ENCODE measurements at places on chromosomes 4 and X.

DNA sequence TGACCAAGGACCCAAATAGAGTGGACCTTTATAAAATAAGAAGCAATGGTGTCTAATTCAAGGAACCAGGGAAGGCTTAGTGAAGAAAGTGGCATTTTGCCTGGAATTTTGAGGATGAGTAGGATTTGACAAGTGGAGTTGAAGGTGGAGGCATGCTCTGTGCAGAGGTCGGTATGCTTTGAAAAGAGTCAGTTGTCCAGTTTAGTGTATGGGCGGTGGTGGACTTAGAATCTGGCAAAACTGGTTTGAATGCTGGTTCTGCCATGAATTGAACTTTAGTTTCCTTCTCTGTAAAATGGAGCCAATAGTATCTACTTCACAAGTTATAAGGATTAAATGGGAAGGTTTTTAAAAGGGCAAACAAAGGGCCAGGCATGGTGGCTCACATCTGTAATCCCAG lies 29.7 kb downstream of the SEPTIN11 start:
- DNase-seq = no peak

DNA sequence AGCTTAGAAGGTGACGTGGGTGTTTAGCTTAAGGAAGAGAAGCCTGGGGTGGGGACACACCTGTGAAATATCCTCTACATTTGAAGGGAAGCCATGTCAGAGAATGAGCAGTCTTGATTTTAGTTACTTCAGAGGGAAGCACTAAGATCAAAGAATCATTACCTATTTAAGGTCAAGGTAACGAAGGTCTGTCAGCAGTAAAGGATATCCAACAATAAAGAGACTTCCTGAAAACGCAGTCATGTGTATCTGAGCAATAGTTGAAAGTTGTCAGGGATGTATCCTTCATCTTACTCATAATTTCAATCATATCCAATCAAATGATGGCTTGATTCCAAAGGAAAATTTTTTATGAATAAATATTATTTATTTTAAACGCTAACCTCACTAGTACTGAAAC lies 33.5 kb downstream of the IGFBP7 start:
- no peak for DNase-seq

DNA sequence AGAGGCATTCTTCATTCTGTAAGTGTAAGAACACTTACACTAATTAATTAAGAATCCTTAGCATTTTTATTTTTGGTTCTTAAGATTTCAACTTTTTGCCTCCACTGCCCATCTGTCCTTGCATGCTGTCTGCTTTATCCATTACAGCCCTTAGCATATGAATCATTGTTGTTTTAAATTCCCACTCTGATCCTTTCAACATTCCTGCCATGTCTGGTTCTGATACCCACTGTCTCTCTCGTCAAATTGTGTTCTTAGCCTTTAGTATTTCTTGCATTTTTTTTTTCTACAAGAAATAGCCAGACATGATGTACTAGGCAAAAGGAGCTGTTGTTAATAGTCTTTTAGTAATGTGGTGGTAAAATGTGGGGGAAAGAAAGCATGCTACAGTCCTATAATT lies 1360.0 kb downstream of the TECRL start:
- DNase-seq = no peak

DNA sequence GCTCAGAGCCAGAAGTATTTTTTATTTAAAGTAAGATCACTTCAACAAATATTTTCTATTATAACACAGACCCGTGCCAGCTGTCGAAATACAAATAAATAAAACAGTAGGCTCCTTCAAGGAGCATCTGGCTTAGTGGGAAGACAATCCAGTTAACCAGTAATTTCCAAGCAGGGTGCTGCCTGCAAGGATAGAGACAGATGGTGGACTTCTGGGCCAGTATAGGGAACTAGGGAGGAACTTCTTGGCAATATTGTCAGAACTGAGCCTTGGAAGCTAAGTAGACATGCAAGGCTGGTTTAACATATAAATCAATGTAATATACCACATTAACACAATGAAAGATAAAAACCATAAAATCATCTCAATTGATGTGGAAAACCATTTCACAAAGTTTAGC lies 17.0 kb upstream of the MTMR1 start:
- DNase-seq = no peak

GRCh38 chrX:69279234-69279633 lies 114.0 kb upstream of the PJA1 start:
- DNase-seq = no peak

DNA sequence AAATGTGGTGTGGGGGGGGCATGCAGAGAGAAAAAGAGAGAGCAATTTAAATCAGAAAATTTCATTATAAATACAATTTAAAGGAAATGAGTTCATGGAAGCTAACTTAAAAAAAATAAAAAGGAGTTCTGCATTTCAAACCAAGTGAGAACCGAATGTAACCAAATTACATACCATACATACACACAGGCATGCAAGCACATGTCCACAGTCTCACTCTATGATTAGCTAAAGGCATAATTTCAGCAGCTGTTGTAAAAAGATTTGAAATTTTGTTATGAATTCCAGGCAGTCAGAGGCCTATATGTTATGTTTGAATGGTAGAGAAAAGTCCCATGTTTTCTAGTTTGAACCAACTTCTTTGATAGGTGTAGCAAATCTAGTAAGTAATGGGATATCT lies 611.6 kb upstream of the ADGRL3 start:
- DNase-seq = no peak

GRCh38 chr4:15550491-15550890 lies 80.8 kb downstream of the CC2D2A start:
- DNase-seq = no peak
